IMR-90 (cell line): ENCODE measurements at places on chromosomes 7 and 10.
A peak's percentile ranks its signal among the peaks of the same experiment; 100 is the strongest.

DNA sequence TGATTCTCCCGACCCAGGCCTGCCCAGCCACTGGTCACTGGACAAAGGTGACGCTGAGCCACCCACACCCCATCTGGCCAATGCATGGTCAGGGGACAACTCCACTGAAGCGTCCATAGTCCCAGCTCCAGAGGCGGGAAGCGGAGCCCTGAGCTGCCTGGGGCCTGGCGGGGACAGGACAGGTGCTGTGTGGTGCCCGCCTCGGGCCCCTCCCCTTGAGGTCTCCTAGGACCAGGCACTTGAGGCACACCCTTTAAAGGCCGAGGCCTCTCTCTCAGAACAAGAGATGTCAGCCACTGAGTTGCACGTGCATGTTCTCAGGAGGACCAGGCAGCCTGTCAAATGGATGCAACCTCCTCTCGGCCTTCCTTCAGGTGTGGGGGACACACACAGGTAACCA lies 52.5 kb upstream of the PPP2R2D start:
- H3K27me3 ChIP-seq, result no peaks in the 10 kb centered on the region
- DNase-seq, result no peak
- H3K4me3 ChIP-seq, result no peak overlapping the region
- no peak overlapping the region for H3K27ac ChIP-seq
- H3K36me3 ChIP-seq, result no peaks in the 10 kb centered on the region
- no peaks in the 10 kb centered on the region for H3K4me1 ChIP-seq

GRCh38 chr7:31070991-31071644 lies 19.0 kb downstream of the ADCYAP1R1 start:
- no peak overlapping the region for H3K4me3 ChIP-seq
- H3K27me3 ChIP-seq, result peaks cover 8% of the 10 kb centered on the region; the same call in 1 of the 2 replicates
- no peak for DNase-seq

DNA sequence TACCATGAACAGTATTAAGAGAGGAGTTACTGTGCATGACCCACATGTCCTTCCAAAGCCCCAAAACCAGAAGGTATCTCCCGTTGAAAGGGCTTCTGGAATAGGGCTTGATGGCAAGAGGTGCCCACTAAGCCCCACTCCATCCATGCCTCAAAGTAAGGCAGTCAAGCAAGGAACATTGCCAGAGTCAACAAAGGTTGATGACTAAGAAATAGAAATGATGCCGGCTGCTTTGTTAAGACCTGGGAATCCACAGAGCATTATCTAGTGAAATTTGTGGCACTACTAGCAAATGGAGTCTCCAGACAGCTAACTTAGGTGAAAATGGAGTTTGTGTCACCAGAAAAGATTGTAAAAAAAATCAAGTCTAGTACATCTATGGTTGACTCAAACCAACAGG lies 6.2 kb downstream of the SFR1 start:
- no peak overlapping the region for H3K4me3 ChIP-seq
- H3K27ac ChIP-seq, result no peak overlapping the region
- no peaks in the 10 kb centered on the region for H3K4me1 ChIP-seq
- no peaks in the 10 kb centered on the region for H3K36me3 ChIP-seq
- no peaks in the 10 kb centered on the region; the same call in 1 of the 2 replicates for H3K27me3 ChIP-seq

DNA sequence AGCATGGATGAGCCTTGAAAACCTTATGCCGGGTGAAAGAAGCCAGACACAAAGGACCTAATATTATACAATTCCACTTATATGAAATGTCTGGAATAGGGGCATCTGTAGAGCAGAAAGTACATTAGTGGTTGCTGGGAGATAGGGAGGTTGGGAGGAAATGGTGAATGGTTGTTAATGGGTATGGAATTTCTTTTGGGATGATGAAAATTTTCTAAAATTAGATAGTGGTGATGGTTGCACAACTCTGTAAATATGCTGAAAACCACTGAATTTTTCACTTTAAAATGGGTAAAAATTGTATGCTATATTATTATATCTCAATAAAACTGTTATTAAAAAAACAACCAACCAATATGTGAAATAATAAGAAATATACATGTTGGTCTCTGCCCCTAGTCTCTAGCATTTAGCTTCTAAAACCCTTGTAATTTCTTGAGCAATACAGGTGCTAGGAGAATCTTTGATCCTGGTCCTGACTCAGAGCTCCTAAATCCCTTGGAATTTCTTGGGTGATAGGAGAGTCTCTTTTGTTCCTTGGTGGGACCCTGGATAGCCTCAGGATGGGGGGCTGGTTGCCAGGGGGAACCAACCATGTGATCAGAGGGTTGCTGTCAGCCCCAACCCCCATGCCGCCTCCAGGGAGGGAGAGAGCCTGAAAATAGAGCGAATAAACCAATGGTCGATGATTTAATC lies 64.0 kb downstream of the TACR2 start:
- H3K27me3 ChIP-seq, result no peaks in the 10 kb centered on the region
- H3K4me1 ChIP-seq, result peaks cover 19% of the 10 kb centered on the region
- DNase-seq, result peak; percentile 80

DNA sequence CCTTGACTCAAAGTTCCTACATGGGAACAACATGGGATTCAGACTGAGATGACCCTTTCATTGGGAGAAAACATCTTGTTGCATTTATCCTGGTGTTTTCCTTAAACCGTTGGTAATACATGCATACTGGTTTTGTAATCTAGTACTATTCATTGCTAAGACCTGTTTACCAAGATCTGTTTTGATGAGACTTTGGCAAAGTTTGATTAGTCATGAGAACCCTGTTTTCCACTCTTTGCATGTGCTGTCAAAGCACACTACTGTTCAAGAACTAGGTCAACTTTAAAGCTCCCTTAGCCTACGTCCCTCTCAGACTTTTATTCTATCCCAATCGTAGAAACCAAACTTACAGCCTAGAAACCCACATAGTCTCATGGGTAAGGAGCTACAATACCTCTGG lies 650.9 kb downstream of the GATA3 start:
- no peak for DNase-seq
- H3K27me3 ChIP-seq, result no peaks in the 10 kb centered on the region
- no peak overlapping the region for H3K4me3 ChIP-seq
- H3K36me3 ChIP-seq, result no peaks in the 10 kb centered on the region
- H3K4me1 ChIP-seq, result no peaks in the 10 kb centered on the region
